MG63 (cell line): ENCODE measurements at places on chromosomes 7 and 10.

- DNase-seq = no peak
Observed at GRCh38 chr10:1049425-1049958, 573 bp upstream of the IDI1 start.

GRCh38 chr10:72322030-72322279 is 32.8 kb downstream of the DNAJB12 start:
- peak; percentile 34 for DNase-seq

- no peak for DNase-seq
Observed at GRCh38 chr7:29969738-29970137, 19.9 kb downstream of the SCRN1 start.

GRCh38 chr10:79021948-79022499 is 46.7 kb upstream of the ZMIZ1 start:
- no peak for DNase-seq

DNA sequence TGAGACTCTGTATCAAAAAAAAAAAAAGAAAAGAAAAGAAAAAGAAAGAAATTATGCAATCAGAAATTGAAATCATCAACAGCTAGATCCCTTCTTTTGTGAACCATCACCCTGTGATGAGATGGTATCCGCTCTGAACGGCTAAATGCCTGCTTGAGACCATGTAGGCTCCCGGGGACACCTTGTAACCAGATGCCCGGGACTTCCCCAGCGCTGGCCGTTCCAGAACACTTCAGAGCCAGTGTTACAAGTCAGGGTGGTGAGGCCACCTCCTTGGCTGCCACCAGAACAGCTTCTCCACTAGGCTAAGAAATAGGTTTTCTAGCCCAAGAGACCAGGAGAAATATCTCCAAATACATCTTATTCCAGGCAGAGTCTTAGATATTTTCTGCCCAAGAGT is 119.4 kb upstream of the SH2B2 start:
- DNase-seq = no peak
